Activated CD4-positive, CD25-positive, alpha-beta regulatory T cell treated with anti-CD3 and anti-CD28 coated beads, Interleukin-2, amount 50 U/mL, for 16 hours (primary cell): ENCODE measurements at places on chromosomes 7 and 10.

DNA sequence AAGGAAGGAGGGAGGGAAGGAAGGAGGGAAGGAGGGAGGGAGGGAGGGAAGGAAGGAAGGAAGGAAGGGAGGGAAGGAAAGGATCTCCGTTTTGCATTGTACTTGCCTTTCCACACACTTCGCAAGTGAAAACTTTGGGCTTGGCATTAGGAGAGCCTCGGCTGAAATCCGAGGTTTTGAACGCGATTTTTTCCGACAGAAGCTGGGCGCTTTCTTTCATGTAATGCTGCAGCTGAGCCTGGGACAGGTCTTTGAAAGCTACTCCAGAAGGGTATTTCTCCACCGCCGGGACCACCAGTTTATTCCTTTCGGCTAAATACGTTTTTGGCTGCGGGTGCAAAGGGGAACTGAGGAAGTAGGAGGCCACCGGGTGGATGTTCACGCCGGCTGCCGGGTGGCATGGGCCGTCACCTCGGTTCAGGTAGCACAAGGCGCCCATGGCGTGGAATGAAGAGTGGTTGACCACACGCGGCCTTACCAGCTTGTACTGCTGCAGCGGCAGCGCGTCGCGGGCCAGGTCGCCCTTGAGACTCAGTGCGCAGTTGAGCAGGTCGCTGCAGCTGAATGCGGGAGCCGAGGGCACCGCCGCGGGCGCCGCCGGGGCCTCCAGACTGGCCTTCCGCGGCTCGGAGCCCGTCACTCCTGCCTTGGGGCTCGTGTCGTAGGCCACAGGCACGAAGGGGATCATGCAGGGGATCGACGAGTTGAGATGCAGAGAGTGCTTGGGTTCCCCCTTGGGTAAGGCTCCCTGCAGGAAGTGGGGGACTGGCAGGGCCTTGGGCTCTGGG, 825 bp downstream of the FEZF1 start:
- DNase-seq = no peak

DNA sequence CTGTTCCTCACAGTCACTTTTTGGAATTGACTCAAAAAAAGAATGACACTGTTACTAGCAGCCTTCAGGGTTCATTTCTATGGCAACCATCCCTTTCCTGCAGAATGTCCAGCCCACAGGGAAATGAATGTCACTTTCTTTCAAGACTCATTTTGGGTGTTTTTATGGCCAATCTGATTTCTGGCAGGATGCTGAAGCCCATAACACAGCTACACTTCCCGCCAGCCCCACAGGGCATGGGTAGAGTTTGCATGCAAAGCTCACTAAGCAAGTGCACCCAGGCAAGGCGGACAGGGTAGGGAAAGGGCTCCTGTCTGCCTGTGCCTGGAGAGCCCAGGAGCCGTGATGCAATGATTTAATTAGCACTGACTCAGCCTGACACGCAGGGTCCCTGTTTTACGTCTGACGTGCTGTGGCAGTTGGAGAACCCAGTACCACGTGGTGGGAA, 26.1 kb upstream of the GPAM start:
- no peak for DNase-seq

GRCh38 chr10:78952030-78952429, 116.7 kb upstream of the ZMIZ1 start:
- DNase-seq = no peak

GRCh38 chr7:52472006-52472620, 563.3 kb upstream of the POM121L12 start:
- no peak for DNase-seq

DNA sequence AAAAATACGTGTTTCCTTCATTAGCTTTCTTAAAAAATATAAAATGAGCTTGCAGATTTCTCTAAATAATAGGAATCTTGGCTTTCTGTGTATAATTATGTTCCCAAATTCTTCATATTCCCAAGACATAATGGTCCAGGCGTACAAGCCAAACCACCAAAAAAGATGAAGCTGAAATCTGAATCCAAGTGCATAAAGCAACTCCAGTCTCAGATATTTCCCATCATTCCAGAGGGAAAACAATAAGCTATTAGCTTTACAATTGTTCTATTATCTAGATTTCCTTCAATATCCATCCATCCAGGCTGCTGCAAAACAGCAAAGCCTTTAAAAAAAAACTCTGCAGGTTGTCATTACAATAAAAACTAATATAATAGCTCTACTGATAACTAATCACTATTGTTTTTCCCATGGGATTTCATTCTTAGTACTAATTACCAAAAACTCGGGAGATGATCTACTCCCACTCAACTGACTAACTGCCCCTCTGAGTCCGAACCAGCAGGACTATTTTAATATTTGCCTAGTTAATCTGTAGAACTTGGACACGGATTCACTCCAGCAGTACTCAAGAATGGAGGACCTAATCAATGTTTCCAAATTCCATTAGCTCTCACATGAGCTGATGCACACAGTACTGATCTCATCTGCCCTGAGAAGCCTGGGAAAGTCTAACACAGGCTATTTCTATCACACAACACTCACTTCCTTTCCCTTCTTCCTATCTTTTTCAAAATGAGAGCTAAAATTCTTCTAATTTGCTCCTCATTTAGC, 108.9 kb upstream of the ASAH2 start:
- DNase-seq = no peak

DNA sequence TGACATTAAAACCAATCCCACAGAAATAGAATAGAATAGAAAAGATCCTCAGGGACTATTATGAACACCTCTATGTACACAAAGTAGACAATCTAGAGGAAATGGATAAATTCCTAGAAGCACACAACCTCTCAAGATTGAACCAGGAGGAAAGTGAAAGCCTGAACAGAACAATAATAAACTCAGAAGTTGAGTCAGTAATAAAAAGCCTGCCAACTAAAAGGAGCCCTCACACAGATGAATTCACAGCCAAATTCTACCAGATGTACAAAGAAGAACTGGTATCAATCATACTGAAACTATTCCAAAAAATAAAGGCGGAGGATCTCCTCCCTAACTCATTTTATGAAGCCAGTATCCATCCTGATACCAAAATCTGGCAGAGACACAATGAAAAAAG, 220.3 kb upstream of the HPS1 start:
- DNase-seq = no peak

DNA sequence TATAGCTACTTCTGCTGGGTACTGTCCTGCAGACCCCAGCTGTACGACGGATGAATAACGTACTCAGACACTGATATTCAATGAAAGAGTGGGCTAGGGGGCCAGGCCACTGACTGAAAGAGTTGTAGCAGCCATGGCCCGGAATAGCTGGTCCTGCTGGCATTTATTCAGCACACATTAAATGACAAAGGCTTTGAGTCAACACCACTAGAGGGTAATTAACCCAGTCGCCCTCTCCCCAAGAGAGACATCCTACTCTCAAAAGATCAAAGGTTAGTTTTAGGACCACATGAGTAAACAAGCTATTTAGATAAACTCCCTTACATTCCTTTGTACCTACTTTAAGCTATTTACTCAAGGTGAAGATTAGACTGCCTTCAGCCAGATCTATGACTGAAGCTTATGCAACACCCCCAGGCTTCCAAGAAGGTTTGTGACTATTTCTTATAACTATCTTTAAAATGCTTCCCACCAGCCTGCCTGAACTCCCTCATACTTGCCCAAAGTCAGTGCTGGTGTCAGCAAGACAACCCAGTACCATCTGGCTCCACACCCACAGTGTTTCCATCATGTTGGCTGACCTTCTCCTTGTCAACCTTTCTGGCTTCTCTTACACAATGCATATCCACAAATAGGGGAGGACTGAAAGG, 629.1 kb downstream of the SORCS1 start:
- DNase-seq = no peak

GRCh38 chr10:123912466-123912865, 20.9 kb upstream of the CPXM2 start:
- no peak for DNase-seq

GRCh38 chr10:127851661-127852194, 41.0 kb downstream of the CLRN3 start:
- no peak for DNase-seq

- no peak for DNase-seq
These were observed 3.3 kb downstream of the LFNG start for GRCh38 chr7:2522780-2523433.

GRCh38 chr10:63300801-63301200, 165.0 kb downstream of the JMJD1C start:
- DNase-seq = no peak

GRCh38 chr10:8060010-8060703, 5.7 kb downstream of the GATA3 start:
- DNase-seq = no peak

- DNase-seq = no peak
These were observed 37.2 kb upstream of the PSAP start for GRCh38 chr10:71888248-71888622.

- DNase-seq = no peak
These were observed 109.1 kb downstream of the IQUB start for GRCh38 chr7:123425246-123425645.

GRCh38 chr7:124643311-124643811, 122.2 kb downstream of the GPR37 start:
- no peak for DNase-seq

DNA sequence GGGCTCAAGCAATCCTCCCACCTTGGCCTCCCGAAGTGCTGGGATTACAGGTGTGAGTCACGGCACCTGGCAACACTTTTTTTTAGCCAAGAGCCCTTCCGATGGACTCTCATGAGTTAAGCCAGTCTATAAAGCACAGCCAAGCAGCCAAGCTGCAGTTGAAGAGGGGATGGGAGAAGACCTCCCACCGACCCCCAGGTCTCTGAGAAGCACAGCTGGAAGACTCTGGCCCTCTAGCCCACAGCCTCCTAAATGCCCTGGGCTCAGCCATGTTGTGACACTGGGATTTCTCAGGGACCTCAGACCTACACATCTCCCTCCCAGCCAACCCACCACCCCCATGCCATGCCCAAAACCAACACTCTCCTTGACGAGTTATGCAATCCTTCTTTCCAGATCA, 31.1 kb downstream of the CALML3 start:
- DNase-seq = no peak

- DNase-seq = no peak
These were observed 698.6 kb upstream of the NRP1 start for GRCh38 chr10:34033078-34033477.
